ENCODE measurements at places on chromosomes 16 and 17.

DNA sequence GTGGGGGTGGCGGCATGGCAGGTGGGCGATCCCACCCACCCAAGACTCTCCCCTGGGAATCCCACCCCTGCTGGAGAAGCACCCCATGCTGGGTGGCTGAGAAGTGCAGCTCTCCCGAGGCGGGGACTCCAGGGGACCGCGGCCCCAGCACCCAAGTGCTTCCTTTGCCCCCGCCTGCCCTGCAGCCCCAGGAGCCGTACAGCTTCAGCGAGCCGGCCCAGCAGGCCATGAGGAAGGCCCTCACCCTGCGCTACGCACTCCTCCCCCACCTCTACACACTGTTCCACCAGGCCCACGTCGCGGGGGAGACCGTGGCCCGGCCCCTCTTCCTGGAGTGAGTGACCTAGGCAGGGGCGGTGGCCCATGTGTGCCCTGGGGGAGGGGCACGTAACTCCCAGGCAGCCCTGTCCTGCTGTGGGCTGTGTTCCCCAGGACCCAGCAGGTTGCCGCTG is 11.7 kb downstream of the GAA start:
- DNase-seq = no peak

- DNase-seq = no peak
These were observed 1.6 kb downstream of the CA4 start for GRCh38 chr17:60151355-60151754.

- peak; percentile 85 for DNase-seq
These were observed 9.6 kb upstream of the SPN start for GRCh38 chr16:29653471-29653870.

GRCh38 chr16:57245472-57246113 is 534 bp downstream of the ARL2BP start:
- no peak for DNase-seq

GRCh38 chr16:19844945-19845641 is 39.6 kb downstream of the GPRC5B start:
- DNase-seq = no peak

DNA sequence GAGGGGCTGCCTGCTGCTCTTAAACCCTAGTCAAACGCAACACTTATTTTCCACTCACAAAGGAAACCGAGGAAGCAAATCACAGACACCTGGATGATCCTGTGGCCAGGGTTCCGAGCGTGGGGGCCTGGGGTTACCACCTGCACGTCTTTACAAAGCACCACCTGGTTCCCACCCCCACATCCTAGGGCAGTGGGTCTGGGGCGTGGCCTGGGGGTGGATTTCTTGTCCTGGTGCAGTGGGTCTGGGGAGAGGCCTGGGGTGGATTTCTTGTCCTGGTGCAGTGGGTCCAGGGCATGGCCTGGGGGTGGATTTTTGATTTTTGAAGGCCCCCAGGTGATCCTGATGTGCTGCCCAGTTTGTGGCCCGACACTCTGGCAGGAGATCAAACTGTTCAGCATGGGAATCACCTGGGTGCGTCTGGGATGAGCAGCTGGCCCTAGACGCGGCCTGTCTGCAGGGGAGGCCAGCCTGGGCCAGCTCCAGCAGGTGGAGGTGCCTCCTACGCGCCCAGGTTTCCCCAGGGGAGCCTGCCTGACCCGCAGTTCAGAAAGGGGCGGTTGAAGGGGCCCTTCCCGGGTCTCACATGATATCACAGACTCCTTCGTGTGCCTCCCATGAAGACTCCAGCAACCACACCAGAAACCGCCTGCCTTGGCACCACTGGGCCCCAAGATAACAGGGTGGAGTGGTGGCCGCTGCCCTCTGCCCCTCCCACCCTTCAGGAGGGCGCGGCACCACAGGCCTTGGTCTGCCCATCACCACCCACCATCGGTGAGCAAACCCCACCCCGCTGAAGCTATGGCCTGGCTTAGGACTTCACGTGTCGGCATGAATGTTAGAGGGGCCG is 6.3 kb downstream of the HAGH start:
- DNase-seq = no peak

- DNase-seq = no peak
These were observed 4.2 kb upstream of the FBXL16 start for GRCh38 chr16:709566-710499.

DNA sequence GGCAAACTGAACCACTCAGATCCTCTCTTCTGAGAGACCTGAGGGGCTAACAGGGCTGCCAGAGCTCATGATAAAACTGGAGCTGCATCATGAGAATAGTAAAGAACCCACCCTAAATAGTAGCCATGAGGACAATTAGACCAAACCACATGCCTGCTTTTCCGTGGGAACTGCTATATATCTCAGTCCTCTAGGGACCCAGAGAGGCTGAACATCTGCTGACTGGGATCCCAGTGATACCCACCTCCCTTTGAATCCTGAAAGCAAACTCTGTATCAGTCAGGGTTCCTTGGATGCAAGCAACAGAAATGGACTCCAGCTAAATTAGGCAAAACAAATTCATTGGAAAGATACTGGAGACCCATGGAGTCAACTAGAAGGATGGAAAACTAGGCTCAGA is 6.5 kb downstream of the MT1X start:
- DNase-seq = no peak

GRCh38 chr16:66435896-66436295 is 8.8 kb downstream of the BEAN1 start:
- no peak for DNase-seq

GRCh38 chr17:28948342-28948741 is 3.0 kb downstream of the PHF12 start:
- DNase-seq = no peak

DNA sequence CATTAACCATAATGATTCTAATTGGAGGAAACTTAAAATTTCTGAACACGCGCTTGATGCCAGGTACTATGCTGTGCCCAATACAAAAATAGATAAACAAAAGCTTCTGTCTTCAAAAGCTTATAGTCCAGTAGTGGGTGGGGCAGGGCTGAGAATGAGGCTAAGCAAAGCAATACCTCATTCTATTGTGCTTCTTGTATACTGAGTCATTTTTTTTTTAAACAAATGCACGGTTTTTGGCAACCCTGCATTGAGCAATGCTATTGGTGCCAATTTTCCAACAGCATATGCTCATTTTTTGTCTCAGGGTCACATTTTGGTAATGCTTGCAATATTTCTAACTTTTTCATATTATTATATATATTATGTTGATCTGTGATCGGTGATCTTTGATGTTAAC is 34.7 kb upstream of the HNF1B start:
- DNase-seq = no peak

- no peak for DNase-seq
These were observed 34.8 kb downstream of the IST1 start for GRCh38 chr16:71930013-71930563.

GRCh38 chr16:83900571-83900970 is 1.7 kb downstream of the MLYCD start:
- no peak for DNase-seq

DNA sequence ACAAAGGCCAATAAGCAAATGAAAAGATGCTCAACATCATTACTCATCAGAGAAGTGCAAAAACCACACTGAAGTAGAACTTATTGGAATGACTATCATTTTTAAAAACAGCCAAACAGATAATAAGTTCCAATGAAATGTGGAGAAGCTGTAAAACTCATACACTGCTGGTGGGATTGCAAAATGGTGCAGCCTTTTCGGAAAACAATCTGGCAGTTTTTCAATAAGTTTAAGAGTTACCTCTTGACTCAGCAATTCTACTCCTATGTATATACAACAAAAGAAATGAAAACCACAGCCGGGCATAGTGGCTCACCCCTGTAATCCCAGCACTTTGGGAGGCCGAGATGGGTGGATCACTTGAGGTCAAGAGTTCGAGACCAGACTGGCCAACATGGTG is 49.3 kb downstream of the AKAP10 start:
- no peak for DNase-seq

- no peak for DNase-seq
These were observed 528.0 kb downstream of the MAF start for GRCh38 chr16:79072517-79072916.

- no peak for DNase-seq
These were observed 873 bp downstream of the USP10 start for GRCh38 chr16:84700446-84701300.

- DNase-seq = no peak
These were observed 240.9 kb upstream of the SALL1 start for GRCh38 chr16:51391798-51392511.

GRCh38 chr17:48840441-48840840 is 9.6 kb downstream of the CALCOCO2 start:
- DNase-seq = no peak

DNA sequence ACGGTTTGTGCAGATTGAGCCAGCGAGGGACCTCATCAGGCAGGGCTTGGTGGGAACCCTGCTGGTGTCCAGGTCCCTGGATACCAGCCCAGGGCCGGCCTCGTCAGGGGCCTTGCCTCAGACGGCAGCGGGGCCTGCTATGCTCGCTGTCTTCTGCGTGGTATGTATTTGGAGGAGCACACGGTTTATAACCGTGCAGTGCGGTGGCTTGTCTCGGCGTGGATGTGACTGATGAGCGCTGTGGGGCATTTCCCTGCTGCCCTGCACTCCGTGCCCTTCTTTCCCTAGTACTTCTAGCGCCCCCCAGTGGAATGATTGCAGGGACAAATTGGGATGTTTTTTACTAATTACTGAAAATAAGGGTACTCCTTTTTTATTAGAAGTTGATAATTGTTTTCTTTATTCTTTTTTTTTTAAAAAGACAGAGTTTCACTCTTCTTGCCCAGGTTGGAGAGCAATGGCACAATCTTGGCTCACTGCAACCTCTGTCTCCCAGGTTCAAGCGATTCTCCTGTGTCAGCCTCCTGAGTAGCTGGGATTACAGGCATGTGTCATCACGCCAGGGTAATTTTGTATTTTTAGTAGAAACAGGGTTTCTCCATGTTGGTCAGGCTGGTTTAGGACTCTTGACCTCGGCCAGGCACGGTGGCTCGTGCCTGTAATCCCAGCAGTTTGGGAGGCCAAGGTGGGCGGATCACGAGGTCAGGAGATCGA is 15.3 kb downstream of the TBCD start:
- no peak for DNase-seq

- no peak for DNase-seq
These were observed 148.8 kb downstream of the KATNIP start for GRCh38 chr16:27698746-27699145.

- DNase-seq = peak; percentile 11
These were observed 18.9 kb downstream of the UTP6 start for GRCh38 chr17:31882571-31882970.

- DNase-seq = no peak
These were observed 729 bp downstream of the LONP2 start for GRCh38 chr16:48244863-48245195.

DNA sequence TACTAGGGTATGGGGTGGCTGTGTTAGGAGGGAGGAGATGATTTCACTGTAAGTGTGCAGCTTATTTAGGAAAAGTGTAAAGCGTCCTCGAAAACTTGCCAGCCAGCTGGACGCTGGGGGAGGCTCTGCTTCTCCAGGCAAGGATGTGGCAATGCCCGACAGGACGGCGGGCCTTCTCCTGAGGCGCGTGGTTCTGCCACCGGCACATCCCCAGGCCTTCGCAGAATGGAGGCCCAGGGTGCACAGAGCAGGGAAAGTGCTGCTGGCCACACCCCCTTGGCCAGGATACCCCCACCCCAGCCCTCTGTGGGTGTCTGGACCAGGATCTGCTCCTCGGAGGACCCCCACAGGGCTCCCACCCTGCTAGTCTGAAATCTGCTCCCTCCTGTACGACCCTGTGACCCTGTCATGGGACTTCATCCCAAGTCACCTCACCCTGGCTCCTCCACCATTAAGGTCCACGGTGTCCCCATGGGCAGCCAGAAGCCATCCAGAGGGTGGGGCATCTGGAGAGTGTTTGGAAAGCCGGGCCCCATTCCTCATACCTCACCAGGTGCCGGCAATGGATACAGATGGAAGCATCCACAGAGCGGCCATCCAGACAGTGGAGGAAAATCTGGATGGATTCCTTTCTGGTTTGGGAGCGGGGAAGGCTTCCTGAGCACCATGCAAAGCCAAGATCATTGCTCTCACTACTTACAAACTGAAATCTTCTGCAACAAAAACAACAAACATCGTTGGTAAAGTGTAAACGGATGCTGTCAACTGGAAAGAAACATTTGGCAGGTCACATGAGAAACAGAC is 9.2 kb upstream of the SRRM2 start:
- DNase-seq = no peak

Data from HL-60 (cell line).